ENCODE measurements at places on chromosomes 16 and 17.

DNA sequence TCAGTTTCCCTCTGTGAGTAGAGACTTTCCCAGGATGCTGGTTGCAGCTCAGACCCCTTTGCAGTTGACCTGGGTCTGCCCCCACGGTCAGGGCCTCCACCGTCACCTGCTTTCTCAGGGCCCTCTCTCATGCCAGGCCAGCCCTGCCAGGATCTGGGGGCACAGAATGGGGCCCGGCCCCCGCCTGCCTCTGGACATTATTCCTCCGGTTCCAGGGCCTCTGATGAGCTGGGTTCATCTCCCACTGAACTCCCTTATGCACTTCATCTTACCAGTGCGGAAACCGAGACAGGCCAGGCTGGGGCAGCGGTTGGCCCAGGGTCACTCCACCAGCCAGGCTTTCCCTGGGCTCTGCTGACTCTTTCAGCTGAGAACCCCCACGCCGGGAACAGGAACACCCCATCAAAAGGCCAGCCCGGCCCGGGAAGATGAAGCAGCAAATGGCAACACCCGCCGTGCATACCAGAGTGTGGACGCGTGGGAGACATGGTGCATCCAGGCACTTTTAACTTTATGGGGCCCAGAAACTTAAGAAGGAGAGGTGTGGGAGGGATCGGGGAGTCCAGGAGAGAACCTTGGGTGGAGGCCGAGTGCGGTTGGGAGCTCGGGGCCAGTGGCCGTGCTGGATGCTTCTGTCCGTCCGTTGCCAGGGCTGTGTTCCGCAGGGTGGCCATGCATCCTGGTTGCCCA, 19.9 kb downstream of the ZNF469 start:
- DNase-seq, result no peak

- no peak for DNase-seq
Measured at GRCh38 chr16:80097098-80097497, 443.7 kb upstream of the DYNLRB2 start.

GRCh38 chr17:40343219-40344119, 21.1 kb downstream of the GJD3 start:
- no peak for DNase-seq

GRCh38 chr16:12898551-12898950, 2.8 kb upstream of the SHISA9 start:
- no peak for DNase-seq

GRCh38 chr17:37219876-37220606, 155.7 kb upstream of the C17orf78 start:
- DNase-seq, result no peak

GRCh38 chr17:47884905-47885730, 10.9 kb upstream of the SP2 start:
- no peak for DNase-seq

- DNase-seq, result no peak
Measured at GRCh38 chr17:67359960-67360791, 6.2 kb downstream of the PSMD12 start.

- no peak for DNase-seq
Measured at GRCh38 chr16:88510091-88510994, 57.3 kb downstream of the ZFPM1 start.

- DNase-seq, result peak; percentile 52
Measured at GRCh38 chr17:15289285-15290183, 24.4 kb upstream of the PMP22 start.

DNA sequence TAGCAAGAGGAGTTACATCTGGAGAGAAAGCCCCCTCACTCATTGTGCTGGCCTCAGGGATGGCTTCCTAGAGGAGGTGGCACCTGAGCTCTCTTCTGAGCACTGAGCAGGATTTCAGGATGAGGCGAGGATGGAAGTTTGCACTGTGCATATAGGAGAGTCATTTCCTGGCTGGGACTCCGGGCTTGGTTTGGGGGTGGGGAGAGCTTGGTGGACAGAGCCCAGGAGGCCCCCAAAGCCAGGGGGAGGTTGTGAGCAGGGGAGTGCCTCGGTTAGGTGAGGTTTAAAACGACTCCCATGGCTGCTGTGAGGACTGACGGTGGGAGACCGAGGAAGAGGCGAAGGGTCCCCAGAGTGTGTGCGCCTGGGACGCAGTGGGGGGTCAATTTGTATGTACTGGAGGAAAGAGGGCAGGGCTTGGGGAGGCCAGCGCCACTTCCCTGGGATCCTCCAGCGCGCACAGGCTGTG, 1.2 kb downstream of the CAMKK1 start:
- DNase-seq, result peak; percentile 46

DNA sequence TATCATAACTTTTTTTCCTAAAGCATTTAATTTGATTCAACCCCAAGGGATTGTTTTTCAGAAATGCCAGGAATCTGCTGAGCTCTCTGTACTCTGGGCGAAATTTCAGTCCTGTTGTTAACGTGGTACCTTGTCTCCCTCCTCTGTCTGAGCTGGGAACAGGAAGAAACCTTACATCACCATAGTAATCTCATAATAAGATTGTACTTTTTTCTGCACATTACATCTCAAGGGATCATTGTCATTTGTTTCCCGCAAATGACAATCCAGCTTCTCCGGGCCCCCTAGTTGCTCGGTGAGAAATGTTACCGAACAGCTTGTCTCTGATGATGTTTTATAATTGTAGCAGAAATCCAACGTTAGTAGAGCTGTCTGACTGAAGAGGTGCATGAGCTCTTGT, 152.7 kb upstream of the ERCC4 start:
- DNase-seq, result no peak

DNA sequence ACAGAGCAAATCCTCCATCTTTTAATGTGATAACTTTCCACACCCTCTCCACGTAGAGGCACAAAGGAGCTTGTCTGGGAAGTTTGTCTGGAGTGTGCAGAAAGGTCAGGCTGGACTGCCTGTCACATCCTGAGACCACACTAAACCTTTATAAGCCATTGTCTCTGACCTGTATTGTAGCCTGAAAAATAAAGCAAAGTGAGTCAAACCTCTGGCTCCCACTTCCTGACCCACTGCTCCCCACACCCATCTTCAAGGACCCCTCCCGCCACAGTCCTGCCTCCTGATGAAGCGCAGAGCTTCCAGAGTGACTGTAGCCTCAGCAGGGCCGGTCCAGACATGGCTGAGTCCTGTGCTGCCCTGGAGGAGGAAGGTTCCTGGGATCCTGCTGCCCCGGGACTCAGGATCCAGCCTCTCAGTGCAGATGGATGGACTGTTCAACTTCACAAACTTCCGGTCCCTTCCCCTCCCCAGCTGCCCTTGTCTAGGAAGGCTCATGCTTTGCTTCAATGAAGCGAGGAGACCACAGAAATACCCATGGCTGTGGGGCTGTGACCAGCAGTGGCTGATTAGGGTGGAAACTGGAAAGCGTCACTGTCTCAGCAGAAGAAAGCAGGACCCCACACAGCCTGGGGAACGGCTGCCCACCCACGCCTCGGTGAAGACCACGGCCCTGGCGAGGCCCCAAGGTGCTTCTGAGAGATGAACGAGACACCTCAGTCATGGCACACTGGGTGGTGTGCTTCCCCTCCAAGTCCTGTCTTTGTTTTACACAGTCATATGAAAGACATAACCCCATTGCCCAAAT, 30.9 kb upstream of the CLEC18B start:
- DNase-seq, result no peak

- no peak for DNase-seq
Measured at GRCh38 chr16:28112908-28113307, 49.4 kb upstream of the GSG1L start.

DNA sequence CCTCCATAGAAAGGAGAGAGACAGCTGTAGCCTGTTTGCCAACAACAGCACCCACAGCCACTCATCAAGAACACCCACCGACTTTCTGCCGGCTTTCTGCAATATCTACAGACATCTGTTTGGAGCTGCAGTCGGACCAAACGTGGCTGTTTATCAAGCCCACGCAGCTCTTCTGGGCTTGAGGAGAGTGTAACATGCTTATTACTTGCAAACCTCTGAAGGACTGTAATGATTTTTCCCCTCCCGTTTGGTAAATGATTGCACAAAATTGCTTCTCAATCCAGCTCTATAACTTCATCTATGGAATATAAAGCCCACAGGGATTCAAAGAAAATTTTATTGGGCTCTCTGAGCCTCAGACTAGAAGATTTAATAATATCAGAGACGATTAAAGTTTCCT, 100.5 kb downstream of the VAT1L start:
- DNase-seq, result no peak

DNA sequence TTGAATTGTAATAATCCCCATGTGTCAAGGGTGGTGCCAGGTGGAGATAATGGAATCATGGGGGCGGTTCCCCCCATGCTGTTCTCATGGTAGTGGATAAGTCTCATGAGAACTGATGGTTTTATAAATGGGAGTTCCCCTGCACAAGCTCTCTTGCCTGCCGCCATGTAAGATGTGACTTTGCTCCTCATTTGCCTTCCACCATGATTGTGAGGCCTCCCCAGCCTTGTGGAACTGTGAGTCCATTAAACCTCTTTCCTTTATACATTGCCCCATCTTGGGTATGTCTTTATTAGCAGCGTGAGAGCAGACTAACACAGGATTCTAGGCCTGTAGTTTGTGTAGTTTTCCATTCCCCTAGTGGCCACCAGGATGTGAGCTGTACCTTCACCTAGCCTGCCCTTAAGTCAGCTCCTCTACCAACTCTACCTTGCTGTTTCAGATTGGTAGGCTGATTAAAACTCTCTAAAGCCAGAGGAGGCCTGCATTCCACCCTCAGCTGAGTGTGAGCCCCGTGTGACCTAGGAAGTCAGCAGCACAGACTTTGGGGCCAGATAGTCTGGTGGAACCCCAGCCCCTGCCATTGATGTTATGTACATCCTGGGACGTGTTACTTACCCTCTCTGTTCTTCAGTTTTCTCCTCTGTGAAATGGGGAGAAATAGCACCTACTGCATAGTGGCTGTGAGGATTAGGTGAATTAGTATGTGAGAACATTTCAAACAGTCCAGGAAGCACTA, 252.4 kb upstream of the CACNG5 start:
- DNase-seq, result no peak

GRCh38 chr16:11162586-11163268, 93.3 kb downstream of the SOCS1 start:
- DNase-seq, result no peak

DNA sequence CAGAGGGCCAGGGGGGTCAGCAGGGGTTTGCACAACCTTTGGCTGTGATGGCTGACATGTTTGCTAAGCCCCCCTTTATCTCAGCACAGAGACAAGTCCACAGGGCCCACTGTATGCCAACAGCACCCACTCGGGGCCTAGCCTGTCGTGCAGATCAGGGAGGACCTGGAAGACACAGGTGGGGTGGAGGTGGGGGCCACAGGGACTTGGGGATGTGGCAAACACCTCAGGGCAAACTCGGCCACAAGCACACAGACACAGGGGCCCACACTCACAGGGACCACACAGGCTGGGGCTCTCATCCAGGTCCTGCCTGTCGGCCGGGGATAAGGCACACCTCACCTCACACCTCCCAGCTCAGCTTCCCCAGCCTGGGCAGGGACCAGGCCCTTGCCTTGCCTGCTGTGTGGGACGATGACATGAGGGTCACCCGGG, 87.9 kb downstream of the C16orf78 start:
- no peak for DNase-seq

All from foreskin fibroblast (primary cell).